ENCODE measurements at places on chromosomes 11 and 22.

- no peak for DNase-seq
Observed at GRCh38 chr11:27372164-27372563, 9.1 kb upstream of the CCDC34 start.

DNA sequence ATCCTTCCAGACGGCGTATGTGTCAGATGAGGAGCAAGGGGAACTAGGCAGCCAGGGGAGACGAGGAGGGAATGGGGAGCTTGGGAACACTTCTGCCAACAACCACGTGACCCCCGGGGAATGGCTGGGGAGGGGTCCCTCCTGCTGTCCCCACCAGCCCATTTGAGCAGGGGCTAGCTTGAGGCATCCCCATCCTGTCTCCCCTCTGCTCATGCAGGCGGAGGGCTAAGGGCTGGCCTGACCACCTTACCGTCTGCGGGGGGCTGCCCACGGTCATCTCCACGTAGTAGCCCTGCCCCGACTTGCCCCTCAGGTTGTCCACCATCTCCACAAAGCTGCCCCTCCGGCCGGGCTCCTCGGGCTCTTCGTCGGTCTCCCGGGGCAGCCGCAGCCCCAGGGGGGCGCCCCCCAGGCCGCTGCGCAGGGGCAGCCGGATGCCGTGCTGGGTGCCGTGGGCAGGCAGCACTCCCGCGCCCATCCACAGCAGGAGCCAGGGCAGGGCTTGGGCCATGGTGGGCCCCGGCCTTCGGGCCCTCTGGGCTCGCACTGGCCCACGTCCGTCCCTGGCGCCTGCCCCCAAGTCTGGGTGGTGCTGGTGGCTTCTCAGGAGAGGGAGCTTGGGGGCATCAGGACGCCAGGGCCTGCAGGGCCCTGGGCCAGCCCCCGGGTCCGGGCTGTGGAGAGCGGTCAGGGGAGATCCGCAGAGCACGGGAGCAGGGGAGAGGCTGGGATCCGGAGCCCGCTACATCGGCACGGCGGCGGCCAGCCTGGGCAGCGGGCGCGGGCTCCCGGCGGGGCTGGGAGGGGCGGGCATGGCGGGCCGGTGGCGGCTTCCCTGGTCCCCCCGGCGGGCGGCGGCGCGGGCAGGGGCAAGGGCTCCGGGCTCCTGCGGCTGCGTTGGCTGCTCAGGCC is 515 bp downstream of the BACE1 start:
- no peak for DNase-seq

- DNase-seq: no peak
Observed at GRCh38 chr11:59197991-59198390, 14.7 kb downstream of the MPEG1 start.

DNA sequence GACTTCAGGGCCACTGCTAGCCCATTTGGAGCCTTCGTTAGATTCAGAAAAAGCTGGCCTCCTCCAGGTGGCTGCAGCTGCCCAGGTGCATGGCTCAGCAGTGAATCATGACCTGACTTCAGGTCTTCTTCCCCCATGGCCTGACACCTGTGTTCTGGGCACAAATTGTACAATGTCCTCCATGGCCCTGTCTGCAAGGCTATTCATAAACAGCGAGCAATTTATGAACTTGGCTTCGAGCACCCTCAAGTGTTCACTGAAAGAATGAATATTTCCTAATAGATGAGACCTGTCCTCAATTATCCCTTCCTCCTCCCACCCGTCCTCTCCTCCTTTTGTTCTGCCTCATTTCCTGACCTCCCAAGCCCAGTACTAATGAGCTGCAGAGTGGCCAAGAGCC is 12.2 kb upstream of the VPS37C start:
- no peak for DNase-seq

- DNase-seq: no peak
Observed at GRCh38 chr22:17953147-17953546, 71.2 kb downstream of the MICAL3 start.

DNA sequence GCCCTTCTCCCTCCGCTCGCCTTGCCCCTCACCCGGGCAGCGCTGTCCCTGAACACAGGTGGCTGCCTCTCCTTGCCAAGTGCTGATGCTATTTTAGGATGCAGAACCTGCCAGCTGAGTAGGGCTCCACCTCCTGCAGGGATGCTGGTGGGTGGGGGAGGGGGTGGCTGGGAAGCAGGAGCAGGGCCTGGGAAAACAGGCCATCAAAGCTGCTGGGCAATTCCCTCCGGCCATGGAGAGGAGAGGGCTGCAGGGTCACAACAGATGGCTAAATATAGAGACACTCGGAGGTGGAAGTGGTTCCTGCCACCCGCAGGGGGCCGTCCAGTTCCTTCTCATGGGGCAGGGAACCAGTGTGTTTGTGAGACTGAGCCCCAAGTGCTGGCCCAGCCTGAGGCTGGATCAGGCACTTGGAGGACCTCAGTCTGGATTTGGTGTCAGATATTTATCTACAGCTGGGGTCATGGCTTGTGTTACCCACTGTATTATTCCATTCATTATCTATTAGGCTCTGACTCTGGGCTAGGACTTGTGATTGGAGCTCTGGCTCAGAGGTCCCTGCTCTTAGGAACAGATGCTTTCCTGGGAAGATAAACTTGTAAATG is 59.6 kb downstream of the LRRC32 start:
- no peak for DNase-seq

Measured in HAP-1 (cell line).